ENCODE measurements at places on chromosomes 11 and 22. TPM values are rescaled to one million over a fixed set of nuclear protein-coding genes. Genes with fewer than 3 reads are reported as not detected.

Gene GVQW3
- polyA plus RNA-seq, result 1.7 TPM

Gene IFITM1
- 599 TPM for polyA plus RNA-seq

Gene MB
- polyA plus RNA-seq, result 0.32 TPM

Gene THRSP
- 6.5 TPM for polyA plus RNA-seq

Gene SLC39A13
- polyA plus RNA-seq, result 73.9 TPM

Gene HPS5
- 8.4 TPM for polyA plus RNA-seq

Gene HIC2
- polyA plus RNA-seq, result 2.0 TPM

Gene OR51E2
- 0.63 TPM for polyA plus RNA-seq

Gene CRYBA4
- polyA plus RNA-seq, result not detected

Gene KDM4E
- polyA plus RNA-seq, result not detected

Gene DMC1
- polyA plus RNA-seq, result 1.8 TPM

Gene LRRC74B
- not detected for polyA plus RNA-seq

Gene OR2AG1
- polyA plus RNA-seq, result not detected

Gene PCNX3
- polyA plus RNA-seq, result 25.3 TPM

Gene MRGPRX3
- not detected for polyA plus RNA-seq

Gene LMO1
- polyA plus RNA-seq, result 0.46 TPM

Gene C11orf97
- polyA plus RNA-seq, result not detected

Gene MPEG1
- 12.8 TPM for polyA plus RNA-seq

Gene CABP7
- polyA plus RNA-seq, result 0.05 TPM

Gene OVOL1
- 5.1 TPM for polyA plus RNA-seq

Gene TSKU
- polyA plus RNA-seq, result 55.9 TPM

Gene PPP1R14B
- polyA plus RNA-seq, result 62.8 TPM

Gene MRGPRF
- polyA plus RNA-seq, result 151 TPM

Gene MS4A1
- 0.27 TPM for polyA plus RNA-seq

Gene YPEL1
- polyA plus RNA-seq, result 5.5 TPM

Gene OR51I1
- not detected for polyA plus RNA-seq

Gene SLC7A4
- polyA plus RNA-seq, result 1.2 TPM

Gene TSGA10IP
- polyA plus RNA-seq, result 0.09 TPM

Gene PRSS23
- 146 TPM for polyA plus RNA-seq

All from urinary bladder (tissue), 4 donors.